D721Med (cell line): ENCODE measurements at places on chromosomes 1 and 21.

GRCh38 chr1:223246476-223247112, 103.5 kb upstream of the TLR5 start:
- DNase-seq = no peak

GRCh38 chr1:1344655-1345361, 4.4 kb downstream of the DVL1 start:
- no peak for DNase-seq

GRCh38 chr1:229058111-229058561, 212.8 kb upstream of the RAB4A start:
- DNase-seq = no peak

DNA sequence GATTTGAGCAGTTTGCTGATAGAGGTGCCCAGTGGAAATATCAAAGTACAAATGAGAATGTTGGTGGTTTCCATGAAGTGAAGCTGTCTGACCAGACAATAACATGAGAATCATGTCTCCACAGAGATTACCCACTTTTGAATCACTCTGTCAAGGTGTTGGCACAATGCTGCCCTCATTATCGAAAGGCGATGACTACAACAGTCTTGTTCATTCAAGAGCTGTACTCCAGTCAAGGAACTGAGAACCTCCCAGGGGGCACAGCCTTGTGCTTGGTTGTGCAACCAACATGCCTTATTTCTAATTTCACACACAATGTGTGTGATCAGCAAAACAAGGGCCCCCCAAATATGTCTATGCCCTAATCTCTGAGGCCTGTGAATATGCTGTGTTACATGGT, 35.7 kb downstream of the ETS2 start:
- no peak for DNase-seq

- DNase-seq = no peak
These were observed 489.0 kb downstream of the CAMTA1 start for GRCh38 chr1:7274256-7274655.

DNA sequence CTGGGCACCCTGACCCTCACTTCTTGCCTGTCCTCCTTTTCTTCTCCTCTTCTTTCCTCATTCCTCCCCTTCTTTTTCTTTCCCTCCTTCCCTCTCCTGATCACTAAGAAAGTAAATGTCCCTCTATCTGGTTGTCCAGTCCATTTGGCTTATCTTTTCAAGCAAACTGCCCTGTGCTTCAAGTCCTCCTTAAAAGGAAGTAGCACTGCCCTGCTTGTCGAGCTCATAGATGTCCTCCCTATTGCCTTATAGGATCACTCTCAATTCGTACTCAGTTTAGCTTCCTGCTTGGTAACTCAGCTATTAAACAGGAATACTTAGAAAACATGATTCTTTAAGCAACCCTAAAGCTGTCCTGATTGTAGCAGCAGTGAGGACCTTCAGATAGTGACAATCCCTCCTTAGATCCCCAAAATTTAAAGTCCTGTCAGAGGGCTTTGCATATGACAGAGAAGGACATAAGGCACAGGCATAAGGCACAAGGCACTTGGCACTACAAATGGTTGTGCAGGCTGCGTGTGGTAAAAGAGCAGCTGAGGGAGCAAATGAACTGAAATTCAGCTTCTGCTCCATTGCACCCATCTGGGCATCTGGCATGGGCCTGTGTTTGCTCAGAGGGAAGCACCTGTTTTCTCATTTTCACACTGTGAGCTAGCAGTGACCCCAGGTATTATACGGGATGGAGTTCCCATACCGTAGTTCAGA, 26.1 kb upstream of the SLAMF6 start:
- no peak for DNase-seq

- DNase-seq = no peak
These were observed 31.6 kb downstream of the KCNN3 start for GRCh38 chr1:154838461-154838860.
